ENCODE measurements at places on chromosomes 13 and 19.
A peak's percentile ranks its signal among the peaks of the same experiment; 100 is the strongest.

DNA sequence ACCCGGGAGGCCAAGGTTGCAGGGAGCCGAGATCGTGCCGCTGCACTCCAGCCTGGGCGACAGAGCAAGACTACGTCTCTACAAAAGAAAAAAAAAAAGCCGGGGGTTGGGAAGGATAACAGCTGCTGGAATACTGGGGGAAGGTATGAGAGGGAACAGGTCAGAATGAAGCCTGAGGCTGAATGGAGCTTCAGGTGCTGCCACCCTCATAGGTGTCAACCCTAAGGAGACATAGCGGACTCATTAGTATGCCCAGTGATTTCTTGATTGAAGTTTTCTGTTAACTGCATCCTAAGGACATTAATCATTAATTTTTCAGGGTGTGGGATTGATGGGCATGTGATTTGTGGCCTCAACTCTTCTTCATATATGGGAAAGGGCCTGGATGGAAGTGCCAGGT is 6.0 kb downstream of the SMARCA4 start:
- DNase-seq = no peak

DNA sequence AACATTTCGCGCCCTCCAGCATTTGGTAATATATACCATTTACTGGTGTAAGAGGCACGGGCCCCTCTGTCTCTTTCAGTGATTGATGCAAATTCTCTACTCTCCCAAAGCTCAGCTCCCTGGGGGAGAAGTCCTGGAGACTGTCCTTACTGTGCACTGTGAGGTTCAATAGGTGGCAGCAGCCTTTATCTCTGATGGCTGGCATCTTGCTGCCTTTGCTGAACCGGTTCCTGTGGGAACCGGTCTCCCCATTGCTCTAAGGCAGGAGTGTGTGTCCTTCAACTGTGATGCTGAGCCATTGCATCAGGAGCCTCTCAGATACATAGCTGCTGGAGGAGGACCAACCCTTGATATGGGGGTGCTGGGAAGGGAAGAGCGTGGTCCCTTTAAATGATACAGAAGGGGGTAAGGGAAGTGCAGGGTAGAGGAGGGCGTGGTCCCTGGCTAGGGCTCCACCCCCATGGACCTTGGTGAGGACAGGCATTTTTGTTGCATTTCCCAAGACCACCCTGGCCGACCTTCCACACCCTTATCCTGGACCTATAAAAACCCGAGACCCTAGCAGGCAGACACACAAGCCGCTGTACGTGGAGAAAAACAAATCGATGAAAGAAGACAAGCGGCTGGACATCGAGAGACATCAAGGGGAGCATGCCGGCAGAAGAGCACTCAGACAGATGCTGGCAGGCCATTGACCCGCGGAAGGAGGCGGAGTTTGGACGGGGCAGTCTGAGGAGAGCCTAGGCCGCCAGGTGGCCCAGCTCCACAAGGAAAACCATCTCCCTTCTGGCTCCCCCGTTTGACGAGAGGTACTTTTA is 41.1 kb upstream of the GTF3A start:
- no peak for DNase-seq

GRCh38 chr19:14094854-14095253 is 4.3 kb upstream of the SAMD1 start:
- no peak for DNase-seq

DNA sequence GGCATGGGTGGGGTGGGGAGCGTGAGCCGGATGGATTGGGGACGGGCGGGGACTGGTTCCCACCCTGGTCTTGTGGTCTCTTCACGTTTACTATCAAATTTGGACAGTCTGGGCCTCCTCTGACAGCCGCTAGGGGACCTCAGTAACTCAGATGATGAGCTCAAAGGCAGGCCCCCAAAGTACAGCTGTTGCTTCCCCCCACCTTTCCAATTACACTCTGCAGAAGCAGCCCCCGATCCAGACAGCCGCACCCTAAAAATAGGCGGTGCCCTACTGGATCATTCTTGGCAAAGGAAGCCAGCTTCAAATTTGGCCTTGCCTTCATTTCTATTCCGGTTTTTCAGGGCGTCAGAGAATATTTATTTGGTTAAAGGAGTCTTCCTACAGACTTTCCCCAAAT is 1.9 kb upstream of the FOXO1 start:
- DNase-seq = peak; percentile 59

DNA sequence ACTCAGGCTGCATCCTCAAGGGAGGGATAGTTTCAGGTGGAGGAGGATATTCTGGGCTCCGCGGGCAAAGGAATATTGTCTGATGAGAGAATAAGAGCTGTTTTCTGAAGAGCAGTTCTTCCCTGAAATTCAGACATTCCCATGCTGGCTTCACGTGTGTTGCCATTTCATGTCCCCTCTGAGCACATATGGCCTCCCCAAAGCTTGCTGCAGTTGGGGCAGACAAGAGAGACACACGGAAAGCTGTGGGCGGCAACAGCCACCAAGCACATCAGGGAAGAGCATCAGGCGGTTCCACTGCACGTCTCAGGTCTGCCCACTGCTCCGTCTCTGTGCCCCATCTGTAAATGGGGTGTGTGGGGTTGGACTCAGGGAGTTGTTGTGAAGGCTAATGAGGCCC is 247.5 kb upstream of the TSHZ3 start:
- DNase-seq = no peak

- no peak for DNase-seq
Observed at GRCh38 chr19:29429021-29429420, 96.8 kb upstream of the VSTM2B start.

DNA sequence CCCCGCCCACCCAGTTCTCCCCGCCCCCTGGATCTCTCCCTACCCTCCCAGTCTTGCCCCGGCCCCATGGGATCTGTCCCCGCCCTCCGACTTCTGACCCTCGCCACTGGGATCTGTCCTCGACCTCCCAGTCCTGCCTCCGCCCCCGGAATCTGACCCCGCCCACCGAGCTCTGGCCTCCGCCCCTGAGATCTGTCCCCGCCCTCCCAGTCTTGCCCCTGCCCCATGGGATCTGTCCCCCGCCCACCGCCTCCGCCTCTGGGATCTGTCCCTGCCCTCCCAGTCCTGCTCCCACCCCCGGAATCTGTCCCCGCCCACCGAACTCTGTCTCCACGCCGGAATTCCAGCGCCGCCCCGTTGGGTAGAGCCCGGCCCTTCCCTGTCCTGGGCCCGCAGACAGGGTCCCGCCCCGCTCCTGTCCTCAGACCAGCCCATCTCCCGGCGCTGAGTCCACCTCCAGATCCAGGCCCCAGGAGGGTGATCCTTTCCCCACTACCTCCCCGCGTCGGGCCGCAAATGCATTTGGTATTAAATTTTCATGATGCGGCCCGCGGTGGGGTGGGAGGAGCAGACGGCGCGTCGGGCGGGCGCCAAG is 1.5 kb upstream of the SLC17A7 start:
- peak; percentile 98 for DNase-seq

DNA sequence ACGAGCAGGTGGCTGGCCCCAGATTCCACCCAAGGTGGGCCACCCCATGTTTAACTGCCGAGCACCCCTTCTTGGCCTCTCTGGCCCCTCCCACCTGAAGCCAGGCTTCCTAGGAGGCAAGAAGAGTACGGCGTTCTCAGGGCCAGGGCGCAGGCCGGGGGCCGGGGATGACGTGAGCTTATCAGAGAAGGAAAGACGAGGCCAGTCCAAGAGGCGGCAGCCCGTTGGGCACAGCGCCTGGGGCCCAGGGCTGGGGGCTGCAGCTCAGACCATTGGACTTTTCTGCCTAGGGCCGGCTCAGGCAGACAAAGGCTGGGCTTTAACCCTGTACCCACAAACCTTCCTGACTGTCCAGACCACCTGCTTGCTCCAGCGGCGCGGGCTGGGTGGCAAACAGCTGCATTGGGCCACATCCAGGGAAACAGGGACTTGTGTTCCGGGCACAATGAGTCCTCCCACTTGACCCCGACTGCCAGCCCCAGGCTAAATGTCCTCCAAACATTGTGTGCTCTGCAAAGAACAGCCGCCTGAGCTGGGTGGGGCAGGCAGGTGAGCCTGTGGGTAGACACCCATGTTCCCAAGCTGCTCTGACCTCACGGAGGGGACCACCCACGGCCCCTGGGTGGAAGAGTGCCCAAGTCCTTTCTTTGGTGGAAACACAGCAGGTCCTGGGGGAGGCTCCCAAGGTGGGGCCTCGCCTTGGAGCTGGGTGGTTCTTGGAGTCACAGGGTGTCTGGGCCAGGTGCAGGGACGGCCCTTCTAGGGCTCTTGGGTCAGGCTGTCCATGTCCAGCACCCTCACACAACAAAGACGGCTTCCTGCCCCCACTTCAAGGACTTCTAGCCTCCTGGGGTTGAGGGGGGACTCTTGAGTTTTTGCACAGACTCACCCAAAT is 21.9 kb downstream of the COMP start:
- DNase-seq = peak; percentile 65

- no peak for DNase-seq
Observed at GRCh38 chr13:92609376-92609775, 617.2 kb upstream of the GPC6 start.

GRCh38 chr13:95154413-95154886 is 146.8 kb downstream of the ABCC4 start:
- no peak for DNase-seq

DNA sequence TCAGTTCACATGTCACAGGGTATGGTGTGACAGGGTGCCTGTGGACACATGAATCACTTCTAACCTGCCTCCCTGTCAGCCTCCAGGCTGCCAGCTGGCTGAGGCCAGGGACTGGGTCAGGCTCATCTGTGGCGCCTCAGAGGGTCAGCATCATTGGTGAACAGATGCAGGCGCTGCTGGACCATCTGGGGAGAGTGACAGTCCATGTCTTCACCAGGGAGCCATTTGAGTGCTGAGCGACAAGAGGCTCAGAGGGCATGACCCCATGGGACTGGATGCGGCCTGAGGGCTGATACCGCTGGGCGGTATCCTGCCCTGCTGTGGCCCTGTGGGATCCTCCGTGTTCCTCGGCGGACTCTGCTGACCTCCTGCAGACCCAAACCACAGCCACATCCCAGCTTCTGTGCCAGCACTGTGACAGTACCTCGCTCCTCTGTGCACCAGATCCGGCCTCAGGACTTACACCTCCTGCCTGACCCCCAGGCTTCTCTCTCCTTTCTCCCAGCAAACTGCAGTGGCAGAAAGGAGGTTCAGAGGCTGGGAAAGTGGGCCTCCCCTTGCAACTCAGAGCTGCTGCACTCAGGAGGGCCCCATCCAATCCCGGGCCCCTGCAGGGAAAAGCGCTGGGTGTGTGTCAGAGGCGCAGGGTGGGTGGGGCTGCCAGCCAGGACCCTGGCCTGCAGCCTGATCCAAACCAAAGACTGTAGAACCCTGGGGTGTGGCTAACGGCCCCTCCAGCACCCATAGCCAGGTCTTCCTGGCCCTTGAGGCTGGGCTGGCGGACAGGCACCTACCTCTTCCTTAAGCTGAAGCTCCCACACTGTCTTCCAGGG is 10.2 kb downstream of the ACTMAP start:
- peak; percentile 72 for DNase-seq

- DNase-seq = peak; percentile 93
Observed at GRCh38 chr19:50728084-50728737, 5.0 kb downstream of the CLEC11A start.

DNA sequence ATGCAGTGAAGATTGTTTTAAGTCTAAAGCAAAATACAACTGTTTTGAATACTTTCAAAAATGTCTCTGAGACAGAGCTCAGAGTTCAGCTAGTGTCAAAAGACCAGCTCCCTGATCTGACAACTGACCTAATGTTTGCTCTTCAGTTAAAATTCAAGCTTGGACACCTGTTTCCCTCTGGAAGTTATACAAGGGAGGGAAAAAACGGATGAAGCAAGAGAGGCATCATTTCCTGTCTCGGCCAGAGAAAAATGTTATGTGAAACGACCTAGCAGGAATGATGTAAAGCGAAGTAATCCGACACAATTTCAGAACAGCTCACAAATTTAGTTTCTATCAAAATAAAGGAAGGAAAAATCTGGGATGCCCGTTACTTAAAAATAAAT is 59.4 kb downstream of the ZAR1L start:
- no peak for DNase-seq

- peak; percentile 57 for DNase-seq
Observed at GRCh38 chr19:49359851-49360820, 2.1 kb downstream of the TEAD2 start.

GRCh38 chr19:14369399-14370168 is 11.7 kb upstream of the ADGRE5 start:
- peak; percentile 64 for DNase-seq

- DNase-seq = no peak
Observed at GRCh38 chr13:43042410-43042921, 19.1 kb downstream of the DNAJC15 start.

- DNase-seq = no peak
Observed at GRCh38 chr13:29473166-29473565, 122.3 kb downstream of the SLC7A1 start.

GRCh38 chr13:28684257-28684656 is 25.3 kb downstream of the POMP start:
- DNase-seq = peak; percentile 49

- DNase-seq = no peak
Observed at GRCh38 chr13:23580684-23581060, 10.5 kb downstream of the TNFRSF19 start.

DNA sequence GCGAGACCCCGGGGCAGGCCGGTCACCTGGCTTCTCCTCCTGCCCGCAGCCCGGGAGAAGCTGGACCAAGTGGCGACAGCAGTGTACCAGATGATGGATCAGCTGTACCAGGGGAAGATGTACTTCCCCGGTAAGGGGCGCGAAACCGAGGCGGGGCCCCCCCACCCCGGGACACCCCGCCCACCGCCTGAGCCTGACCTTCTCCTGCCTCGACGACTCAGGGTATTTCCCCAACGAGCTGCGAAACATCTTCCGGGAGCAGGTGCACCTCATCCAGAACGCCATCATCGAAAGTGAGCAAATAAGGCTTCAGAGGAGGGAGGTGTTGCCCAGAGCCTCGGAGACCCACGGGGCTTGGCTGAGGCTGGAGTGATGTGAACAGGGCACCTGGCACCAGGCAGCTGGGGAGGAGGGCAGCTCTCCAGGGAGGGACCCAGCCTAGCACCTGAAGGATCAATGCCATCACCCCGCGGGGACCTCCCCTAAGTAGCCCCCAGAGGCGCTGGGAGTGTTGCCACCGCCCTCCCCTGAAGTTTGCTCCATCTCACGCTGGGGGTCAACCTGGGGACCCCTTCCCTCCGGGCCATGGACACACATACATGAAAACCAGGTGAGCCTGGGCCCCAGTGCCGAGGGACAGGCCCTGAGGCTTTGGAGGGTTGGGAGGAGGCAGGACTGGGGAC is 629 bp downstream of the IZUMO4 start:
- DNase-seq = peak; percentile 72

DNA sequence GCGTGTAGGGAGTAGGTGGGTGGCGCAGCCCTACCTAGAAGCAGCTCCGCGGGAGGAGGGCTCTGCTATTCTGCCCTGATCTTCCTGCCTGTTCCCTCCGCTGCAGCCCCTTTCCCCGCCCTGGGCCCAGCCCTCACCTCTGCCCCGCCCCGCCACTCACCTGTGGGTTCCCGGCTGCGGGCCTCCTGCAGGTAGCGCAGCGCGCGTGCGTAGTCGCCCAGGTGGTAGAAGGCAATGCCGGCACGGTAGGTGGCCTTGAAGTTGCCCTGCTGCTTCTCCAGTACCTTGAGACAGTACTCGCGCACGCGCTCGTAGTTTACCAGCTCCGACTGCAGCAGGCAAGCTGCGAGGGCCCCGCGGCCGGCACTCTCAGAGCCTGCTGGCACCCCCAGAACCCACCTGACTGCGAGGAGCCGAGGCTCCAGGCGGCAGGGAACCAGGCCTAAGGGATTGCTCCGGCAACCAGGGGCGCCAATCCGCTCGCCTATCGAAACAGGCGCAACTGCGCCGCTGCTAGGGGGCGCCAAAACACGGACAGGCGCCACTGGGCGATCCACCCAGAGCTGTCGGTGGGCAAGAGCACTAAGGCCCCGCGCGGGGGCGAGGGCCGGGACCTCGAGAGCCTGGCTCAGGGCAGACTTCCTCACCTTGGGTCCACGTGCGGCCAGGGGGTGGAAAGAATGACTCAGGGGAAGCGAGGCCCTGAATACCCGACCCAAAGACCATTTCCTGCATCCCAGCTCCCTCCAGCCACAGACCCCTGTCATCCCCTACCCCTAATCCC is 965 bp downstream of the TTC9B start:
- no peak for DNase-seq

Measured in right cardiac atrium (tissue), 5 donors.